ENCODE measurements at places on chromosomes 4 and X.
A peak's percentile ranks its signal among the peaks of the same experiment; 100 is the strongest.

DNA sequence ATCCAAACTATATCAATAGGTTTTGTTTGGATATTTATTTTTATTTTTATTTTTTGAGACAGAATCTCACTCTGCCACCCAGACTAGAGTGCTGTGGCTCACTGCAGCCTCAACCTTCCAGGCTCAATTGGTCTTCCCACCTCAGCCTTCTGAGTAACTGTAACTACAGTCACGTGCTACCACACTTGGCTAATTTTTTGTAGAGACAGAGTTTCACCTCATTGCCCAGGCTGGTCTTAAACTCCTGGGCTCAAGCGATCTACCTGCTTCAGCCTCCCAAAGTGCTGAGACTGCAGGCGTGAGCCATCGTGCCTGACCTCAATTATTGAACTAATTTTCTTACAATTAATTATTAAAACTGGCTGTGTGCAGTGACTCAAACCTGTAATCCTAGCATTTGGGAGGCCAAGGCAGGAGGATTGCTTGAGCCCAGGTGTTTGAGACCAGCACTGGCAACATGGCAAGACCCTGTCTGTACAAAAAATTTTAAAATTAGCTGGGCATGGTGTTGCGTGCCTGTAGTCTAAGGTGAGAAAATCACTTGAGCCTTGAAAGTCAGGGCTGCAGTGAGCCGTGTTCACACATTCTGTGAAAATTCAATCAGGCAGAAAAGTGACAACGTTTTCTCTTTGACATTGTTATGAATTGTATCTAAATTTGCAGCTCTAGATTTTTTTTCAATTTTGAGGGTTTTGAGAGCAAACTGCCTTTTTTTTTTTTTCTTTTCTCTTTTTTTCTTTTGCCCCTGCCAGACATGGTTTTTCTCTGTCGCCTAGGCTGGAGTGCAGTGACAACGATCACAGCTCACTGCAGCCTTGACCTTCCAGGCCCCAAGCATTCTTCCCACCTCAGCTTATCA lies 66.0 kb downstream of the UBE2K start:
- DNase-seq = no peak

- no peak for DNase-seq
These were observed 109.3 kb downstream of the BCOR start for GRCh38 chrX:39988496-39988895.

- no peak for DNase-seq
These were observed 132.9 kb downstream of the LDB2 start for GRCh38 chr4:16765546-16765945.

DNA sequence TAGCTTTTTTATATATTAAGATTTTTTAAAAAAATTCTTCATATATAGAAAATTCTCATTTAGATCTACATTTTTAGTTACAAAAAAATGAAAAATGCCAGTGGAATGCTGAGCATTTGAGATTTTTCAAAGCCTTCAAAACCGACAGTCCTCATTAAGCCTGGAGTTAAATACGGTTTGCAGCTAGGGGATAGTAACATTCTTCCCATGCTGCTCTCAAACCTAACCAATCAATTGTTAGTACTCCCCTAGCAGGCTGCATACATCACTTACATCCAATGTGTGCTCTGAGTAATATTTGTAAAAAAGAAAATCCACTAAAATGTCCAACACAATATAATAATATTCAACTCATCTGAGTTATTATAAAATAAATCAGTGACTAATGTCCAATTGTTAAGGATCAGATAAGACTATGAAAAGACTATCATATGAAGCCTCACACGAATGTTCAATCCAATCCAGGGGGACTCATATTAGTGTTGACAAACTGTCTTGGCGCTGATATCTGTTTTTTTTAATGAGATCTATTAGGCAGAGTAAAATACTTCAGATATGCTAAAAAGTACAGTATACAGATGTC lies 227.6 kb upstream of the MAB21L2 start:
- no peak for DNase-seq

GRCh38 chr4:692771-693554 lies 4.0 kb upstream of the SLC49A3 start:
- no peak for DNase-seq

DNA sequence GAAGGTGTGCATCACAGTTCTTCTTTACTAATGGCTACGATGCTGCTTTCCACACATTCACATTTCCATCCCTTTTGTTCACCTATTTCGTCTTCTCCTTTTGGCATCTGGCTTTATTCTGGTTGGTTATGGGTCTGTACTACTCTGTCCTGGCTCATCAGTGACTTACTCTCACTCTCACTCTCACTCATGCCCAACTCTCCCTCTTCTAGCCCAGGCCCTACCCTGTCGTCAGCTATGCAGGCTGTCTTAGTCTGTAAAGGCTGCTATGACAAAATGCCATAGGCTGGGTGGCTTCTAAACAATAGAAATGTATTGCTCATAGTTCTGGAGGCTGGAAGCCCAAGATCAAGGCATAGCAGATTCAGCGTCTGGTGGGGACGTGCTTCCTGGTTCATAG lies 105.6 kb upstream of the PUDP start:
- no peak for DNase-seq

DNA sequence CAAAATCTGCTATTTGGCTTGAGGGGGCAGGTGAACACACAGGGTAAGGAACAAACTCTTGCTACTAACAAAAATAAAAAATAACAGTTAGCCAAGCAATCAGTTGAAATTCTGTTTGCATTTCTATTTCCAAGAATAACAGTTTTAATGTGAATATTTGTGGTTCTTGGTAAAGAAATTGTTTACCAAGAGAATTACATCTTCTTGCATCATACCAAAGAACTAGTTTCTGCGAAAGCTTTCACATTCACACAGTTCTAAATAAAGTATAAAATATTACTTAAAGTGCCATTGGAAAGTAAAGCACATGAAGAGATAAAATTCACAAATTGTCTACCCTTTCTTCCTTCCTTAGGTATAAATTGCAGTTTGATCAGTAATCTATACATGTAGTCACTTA lies 54.4 kb downstream of the KLHL4 start:
- DNase-seq = no peak

DNA sequence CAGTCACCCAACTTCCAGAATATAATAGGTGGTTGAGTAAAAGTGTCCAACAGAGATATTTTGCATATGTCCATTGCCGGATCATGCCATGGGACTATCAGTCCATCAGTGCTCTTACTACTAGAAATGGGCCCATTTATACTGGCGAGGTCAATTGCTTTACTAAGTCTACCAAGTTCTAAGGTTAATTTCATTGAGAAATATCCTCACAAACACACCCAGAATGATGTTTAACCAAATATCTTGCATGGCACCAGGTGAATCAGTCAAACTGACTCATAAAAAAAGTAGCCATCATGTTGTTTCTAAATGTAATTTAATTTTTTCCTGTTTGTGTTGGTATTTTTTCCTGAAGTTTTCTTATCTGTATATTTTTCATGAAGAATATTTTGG lies 1217.0 kb downstream of the RAPGEF2 start:
- DNase-seq = no peak

- DNase-seq = no peak
These were observed 51.9 kb upstream of the LAS1L start for GRCh38 chrX:65586491-65586890.

DNA sequence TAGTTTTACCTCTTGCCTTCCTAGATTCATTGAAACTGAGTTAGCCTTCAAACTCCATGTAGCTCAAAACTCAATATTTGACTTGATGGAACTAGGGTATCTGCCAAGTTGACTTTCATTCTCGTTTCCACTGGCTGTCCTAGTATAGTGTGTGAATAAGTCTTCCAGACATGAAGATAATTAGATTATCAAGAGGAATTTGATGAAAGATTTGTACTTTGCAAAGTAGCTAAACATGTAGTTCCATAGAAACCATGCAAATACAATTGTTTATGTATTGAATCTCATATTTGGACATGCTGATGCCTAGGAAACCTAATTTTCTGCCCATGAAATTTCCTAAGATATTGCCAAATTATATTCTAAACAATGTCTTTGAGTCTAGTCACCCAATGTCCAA lies 297.5 kb downstream of the ARHGAP24 start:
- DNase-seq = no peak

- no peak for DNase-seq
These were observed 19.3 kb downstream of the NOA1 start for GRCh38 chr4:56958111-56958517.

- no peak for DNase-seq
These were observed 51.0 kb upstream of the WDR17 start for GRCh38 chr4:176014583-176015108.

DNA sequence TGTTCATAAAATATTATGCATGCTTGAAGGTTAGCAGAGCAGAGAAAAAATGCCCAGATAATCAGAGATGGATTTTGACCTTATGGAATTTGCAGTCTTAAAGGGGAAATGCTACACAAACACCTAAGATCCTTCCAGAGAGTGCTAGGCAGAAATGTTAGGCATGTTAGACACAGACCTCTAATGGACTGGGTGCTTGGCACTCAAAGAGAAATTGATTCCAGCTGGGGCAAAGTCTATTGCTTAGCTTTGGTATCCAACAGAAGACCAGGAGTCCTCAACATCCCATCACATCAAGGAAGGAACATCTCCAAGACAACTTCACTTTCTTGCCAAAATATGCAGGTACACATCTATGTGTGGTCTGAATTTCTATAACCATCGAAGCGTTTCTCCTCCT lies 32.2 kb upstream of the PPARGC1A start:
- DNase-seq = no peak

DNA sequence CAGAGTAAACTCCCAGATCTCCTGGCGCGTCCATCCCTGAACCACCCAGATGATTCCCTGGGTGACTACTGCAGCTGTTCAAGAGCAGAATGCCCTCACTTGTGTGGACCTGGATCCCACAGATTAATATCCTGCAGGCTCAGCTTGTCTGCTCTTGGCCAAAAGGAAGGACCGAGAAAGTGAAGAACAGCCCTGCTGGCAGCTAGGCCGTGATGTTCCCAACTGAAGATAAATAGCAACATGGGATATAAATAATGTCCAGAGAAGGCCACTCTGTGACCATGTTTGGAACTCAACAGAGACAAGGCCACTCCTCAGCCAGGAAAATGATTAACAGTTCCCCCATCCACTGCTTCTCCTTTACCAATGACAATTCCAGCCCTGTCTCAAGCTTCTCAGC lies 21.5 kb downstream of the SUPT20HL2 start:
- DNase-seq = no peak

DNA sequence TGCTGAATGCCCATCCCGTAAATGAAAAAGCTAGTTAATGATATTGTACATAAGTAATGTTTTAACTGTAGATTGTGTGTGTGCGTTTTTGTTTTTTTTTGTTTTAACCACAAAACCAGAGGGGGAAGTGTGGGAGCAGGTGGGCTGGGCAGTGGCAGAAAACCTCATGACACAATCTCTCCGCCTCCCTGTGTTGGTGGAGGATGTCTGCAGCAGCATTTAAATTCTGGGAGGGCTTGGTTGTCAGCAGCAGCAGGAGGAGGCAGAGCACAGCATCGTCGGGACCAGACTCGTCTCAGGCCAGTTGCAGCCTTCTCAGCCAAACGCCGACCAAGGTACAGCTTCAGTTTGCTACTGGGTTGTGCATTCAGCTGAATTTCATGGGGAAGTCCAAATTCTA lies at the start of gene SPP1:
Gene SPP1 (plus strand): TSS at position 249 of the 400 bp plus-strand sequence. CDS start 1,182 bp downstream, outside the sequence.
- DNase-seq = peak; percentile 4

- no peak for DNase-seq
These were observed 24.1 kb upstream of the TMEM150C start for GRCh38 chr4:82585690-82586435.

- no peak for DNase-seq
These were observed 7.0 kb upstream of the AMTN start for GRCh38 chr4:70511365-70511764.

GRCh38 chr4:159979953-159980352 lies 877.1 kb downstream of the RAPGEF2 start:
- no peak for DNase-seq

DNA sequence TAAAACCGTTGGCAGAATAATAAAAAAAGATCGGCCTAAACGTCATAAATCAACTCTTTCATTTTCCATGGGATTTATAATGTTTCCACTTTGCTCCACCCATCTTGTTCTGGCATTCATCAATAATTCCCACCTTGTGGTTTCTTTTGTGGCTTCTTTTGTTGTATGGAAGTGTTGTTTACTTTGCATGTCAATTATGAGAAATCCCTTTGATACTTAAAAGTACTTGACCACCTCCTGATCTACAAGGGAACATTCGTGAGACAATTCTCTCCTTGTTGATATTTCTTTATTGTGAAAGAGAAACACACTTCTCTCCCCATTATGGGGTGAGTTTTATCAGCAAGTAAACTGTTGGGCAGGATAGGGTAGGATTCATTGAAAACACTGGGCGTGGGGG lies 2.8 kb downstream of the AMELX start:
- no peak for DNase-seq

DNA sequence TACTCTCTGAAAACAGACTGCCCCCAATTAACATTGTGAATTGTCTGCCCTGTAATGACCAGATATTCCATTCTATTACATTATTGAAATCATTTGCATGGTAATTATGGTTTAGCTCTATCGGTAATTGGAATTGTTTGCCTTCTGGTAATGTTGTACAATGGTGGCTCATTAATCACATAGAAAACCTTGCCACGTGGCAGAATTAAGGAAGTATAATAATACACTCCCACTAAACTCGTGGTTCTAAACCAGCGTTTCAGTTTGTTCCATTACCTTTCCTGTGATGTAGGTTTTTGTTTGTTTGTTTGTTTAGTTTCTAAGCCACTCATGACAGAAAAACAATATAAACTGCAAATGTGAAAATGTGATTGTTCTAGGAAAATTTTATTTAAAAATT lies 45.1 kb upstream of the TAPT1 start:
- no peak for DNase-seq

GRCh38 chr4:153154007-153154975 lies 50.0 kb upstream of the TRIM2 start:
- no peak for DNase-seq

DNA sequence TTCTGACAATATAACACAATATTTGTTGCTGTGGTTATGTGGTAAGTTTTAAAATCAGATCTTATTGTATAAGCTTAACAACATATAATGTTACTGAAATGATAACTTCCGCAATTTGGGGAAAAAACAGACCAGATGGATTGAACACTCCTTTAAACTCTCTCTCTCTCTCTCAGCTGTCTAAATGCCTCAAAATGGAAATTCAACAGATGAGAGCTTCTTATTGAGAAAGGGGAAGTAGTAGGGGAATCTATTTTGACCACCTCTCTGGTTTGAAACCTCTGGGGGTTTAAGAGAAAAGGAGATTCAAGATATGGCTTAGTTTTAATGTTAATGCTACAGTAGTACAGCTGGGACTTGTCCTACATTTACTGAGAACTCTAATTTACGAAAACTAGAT lies 40.3 kb downstream of the DMD start:
- no peak for DNase-seq

GRCh38 chr4:169971456-169972015 lies 54.7 kb downstream of the MFAP3L start:
- no peak for DNase-seq

GRCh38 chr4:168540503-168541265 lies 43.8 kb downstream of the PALLD start:
- no peak for DNase-seq

DNA sequence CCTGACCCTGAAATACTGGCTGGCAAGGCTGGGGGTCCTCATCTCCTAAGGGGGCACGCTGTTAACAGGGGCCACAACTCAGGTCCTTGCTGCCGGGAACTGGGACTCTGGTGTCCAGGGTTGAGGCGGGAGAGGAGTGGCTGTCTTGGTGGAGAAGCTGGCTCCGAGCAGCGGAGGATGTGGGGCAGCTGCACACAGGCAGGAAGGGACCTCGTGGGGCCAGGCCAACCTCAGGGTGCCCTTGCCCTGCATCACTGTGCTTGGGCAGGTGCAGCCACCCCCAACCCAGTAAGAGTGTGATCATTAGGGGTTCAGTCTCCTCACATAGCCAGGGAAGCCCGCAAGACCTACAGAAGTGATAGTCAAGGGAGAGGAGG lies 12.6 kb upstream of the PDE6B start:
- no peak for DNase-seq

GRCh38 chr4:7073526-7074390 lies 5.9 kb upstream of the GRPEL1 start:
- no peak for DNase-seq

Data from CD4-positive, alpha-beta T cell treated with Interleukin-4 for 1 hour (primary cell).